ENCODE measurements at places on chromosomes 6 and 20.

DNA sequence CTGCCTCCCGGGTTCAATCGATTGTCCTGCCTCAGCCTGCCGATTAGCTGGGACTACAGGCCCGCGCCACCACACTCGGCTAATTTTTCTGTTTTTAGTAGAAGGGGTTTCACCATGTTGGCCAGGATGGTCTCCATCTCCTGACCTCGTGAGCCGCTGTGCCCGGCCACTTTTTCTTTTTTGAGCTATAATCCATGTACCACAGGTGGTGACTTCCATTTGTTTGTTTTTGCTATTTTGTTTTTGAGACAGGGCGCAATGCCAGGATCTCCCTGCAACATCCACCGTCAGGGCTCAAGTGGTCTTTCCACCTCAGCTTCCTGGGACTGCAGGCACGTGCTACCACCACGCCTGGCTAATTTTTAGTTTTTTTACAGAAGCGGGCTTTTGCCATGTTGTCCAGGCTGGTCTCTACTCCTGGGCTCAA lies 8.5 kb downstream of the HSPA1B start:
- peak; percentile 33 for DNase-seq

- no peak for DNase-seq
Measured at GRCh38 chr20:48169650-48170225, 384.5 kb upstream of the SULF2 start.

DNA sequence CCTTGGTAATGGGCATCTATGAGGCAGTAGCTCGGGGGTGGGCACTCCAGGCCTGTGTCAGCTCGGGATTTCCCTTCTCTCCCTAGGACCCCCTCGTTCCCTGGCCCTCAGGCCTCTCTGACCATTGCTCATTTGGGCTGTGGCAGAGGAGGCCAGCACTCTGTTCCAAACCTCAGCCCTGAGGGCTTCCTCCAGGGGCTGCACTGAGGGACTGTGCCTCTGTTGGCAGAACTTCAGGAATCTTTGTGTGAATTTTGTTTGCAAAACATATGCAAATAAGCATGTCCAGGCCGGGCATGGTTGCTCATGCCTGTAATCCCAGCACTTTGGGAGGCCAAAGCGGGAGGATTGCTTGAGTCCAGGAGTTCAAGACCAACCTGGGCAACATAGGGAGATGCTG lies 11.0 kb downstream of the PACSIN1 start:
- no peak for DNase-seq

- peak; percentile 50 for DNase-seq
Measured at GRCh38 chr6:44065443-44066140, 61.7 kb downstream of the MRPL14 start.
